ENCODE measurements at places on chromosomes 11 and 22.

DNA sequence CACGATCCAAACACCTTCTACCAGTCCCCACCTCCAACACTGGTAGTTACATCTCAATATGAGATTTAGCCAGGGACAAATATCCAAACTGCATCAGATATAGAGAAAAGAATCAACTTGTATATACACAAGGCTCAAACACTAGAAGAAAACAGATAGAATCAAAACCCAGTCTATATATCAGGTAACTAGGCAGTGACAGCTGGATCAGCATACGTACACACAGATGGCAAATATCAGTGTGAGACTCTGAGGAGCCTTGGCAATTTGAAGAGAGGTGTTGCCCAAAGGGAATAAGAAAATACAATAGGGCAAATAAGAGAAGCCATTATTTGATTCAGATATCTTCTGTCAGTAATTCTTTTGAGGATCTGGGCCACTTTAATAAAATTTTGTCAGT is 951.3 kb upstream of the CHORDC1 start:
- no peak for DNase-seq

DNA sequence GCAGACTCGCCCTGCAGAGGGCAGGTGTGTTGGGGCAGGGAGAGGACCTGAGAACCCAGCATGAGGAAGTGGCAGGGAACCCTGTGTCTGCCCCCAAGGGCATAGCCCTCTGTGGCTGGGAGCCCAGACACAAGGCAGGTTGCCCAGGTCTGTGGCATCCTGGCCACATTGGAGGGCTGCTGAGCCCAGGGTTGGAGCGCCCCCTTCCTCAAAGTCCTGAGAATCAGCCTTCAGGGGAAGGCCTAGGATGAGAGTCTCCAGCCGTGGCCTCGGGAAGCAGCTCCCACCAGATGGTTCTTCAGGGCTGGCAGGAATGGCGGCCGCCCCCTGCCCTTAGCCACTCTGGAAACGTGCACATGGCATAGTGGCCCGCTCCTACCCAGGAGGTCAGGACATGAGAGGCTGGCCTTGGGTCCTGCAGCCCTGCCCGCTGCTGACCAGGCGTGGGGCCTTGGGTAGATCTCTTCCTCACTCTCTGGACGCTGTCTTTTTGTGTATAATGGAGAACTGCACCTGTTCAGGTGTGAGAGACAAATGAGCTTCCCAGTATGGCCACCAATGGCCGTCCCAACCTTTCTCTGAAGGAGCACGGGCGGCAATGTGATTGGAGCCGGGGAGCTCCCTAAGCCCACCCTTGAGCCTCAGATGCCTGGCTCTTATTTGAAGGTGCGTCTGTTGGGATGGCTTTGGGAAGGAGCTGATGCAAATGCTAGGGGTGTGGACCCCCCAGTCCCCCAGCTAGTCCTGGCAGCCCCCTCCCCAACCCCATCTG is 4.6 kb upstream of the CDC42BPG start:
- DNase-seq, result peak; percentile 49

GRCh38 chr11:113989916-113990315 is 15.0 kb downstream of the HTR3A start:
- no peak for DNase-seq

GRCh38 chr11:118252688-118253087 is 523 bp upstream of the MPZL3 start:
- DNase-seq, result no peak

DNA sequence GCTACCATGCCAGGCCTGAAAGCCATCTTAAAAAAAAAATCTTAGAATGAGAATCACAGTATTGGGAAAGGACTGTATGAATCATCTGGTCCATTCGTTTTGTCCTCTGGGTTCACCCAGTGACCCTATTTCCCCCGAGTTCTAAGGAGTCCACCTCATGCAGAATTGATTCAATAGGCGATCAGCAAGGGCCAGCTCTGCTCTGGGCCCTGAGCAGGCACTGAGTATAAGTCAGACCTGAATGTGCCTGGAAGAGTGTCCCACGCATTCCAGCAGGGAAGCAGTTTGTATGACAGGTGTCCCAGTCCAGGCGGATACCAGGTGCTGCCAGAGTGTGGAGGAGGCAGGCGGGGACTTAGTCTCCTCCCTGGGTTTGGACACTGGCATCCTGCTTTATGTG is 883 bp upstream of the HMOX1 start:
- no peak for DNase-seq

DNA sequence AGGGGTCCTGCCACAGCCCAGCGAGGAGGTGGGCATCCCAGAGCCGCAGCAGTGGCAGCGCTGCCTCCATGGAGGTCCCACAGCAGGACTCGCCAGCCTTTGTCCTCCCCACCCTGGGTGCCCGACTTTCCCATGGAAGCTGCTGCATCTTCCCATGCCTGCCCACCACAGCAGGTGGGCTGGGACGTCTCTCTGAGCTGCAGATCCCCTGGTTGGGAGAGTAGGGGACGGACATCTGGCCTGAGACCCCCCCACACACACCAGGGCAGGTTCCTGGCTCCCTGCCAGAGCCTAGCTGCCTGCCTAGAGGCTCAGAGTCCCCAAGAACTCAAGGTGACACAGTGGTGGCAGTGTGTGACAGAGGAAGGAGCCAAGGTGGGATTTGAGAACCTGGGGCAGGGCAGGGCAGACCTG is 21.5 kb upstream of the PRR5 start:
- DNase-seq, result no peak

DNA sequence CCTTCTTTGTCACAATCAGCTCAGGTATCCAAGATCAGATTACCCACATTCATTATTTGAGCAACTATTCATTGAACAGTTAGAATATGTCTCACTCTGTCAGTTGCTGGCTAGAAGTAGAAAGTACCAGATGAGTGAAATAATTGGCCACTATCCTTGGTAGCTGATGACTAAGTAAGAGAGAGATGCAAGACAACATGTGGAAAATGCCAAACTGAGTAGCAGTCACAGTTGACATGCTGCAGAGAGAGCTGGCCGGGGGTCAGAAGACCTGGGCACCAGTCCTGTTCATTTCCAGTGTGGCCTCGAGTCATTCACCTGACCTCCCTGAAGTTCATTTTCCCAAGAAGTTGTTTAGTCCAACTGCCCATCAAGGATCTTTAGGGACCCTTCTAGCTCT is 22.5 kb upstream of the SMIM35 start:
- DNase-seq, result no peak

All from CD4-positive, alpha-beta T cell treated with Interleukin-17A for 1 hour (primary cell).